ENCODE measurements at places on chromosomes 13 and 19. TPM values are rescaled to one million over a fixed set of nuclear protein-coding genes. Genes with fewer than 3 reads are reported as not detected.

PLD3 gene
- 505 TPM for total RNA-seq

ZNF729 gene
- not detected for total RNA-seq

SLC7A10 gene
- not detected for total RNA-seq

CEACAM16 gene
- total RNA-seq: not detected

CFAP97D2 gene
- total RNA-seq: not detected

MIPEP gene
- 15.9 TPM for total RNA-seq

ETFB gene
- total RNA-seq: 70.8 TPM

TICAM1 gene
- 16.7 TPM for total RNA-seq

Data from glomerular endothelial cell (primary cell).